Transverse colon (tissue), 4 donors: ENCODE measurements at places on chromosomes 1 and 21. TPM values are rescaled to one million over a fixed set of nuclear protein-coding genes. Genes with fewer than 3 reads are reported as not detected.

GRCh38 chr1:234633246-234634003, 23.4 kb upstream of the IRF2BP2 start:
- no peak for DNase-seq

- peak; percentile 51 for DNase-seq
Measured at GRCh38 chr1:244074559-244075171, 23.6 kb downstream of the ZBTB18 start.

DNA sequence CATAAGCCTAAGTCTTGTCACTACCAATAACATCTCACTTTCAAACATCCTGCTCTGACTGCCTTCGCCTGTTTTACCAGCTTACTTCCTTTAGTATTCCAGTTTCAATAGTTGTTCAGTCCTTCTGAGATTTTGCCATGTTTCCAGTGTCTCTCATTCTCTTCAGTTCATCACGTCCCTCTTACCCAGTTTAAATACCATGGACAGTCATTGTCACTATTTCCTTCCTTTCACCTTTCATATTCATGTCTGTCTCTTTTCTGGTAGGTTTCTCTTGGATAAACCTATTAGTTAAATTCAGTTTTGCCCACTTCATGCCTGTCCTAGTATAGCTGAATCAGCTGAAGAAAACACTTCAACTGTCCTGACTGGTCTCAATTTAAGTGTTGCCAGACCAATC, 5.9 kb downstream of the ATF6 start:
- no peak for DNase-seq

DNA sequence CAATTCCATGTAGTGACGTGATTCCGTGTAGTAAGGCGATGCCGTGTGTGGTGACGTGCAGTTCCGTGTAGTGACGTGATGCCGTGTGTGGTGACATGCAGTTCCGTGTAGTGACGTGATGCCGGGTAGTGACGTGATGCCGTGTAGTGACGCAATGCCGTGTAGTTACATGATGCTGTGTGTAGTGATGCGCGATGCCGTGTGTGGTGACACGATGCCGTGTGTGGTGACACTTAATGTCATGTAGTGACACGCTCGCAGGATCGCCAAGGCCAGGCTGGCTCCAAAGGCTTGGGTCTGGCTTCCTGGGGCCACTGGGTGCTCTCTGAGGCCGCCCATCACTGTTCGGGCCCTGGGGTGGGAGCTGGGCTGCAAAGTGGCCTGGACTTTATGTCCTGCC, 14.2 kb downstream of the COL18A1 start:
- DNase-seq: no peak

DNA sequence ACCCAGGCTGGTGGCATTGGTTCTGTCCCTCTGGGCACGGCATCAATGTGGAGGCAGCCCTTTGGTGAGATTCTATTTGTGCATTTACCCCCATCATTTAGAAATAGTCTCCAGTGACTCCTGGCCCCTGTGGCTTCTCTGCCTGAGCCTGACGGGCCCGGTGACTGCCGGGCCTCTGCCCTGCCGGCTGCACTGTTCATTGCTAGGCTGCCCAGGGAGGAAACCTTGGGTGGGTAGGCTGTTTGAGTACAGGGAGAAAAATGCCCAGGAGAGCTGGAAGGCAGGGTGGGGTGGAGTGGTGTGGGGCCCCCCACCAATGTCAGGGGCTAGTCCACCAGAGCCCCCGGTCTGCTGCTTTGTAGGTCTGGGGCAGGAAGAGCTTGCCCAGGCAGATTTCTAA, 23.4 kb upstream of the EDN2 start:
- no peak for DNase-seq

The AADACL3 gene
- not detected for total RNA-seq

The PLPPR5 gene
- total RNA-seq: 0.16 TPM
